ENCODE measurements at places on chromosomes 7 and 10.

- no peak overlapping the region for H3K4me3 ChIP-seq
- no peaks in the 10 kb centered on the region for H3K27me3 ChIP-seq
- no peak overlapping the region for H3K27ac ChIP-seq
- no peaks in the 10 kb centered on the region for H3K4me1 ChIP-seq
These were observed 301.7 kb downstream of the CSTF2T start for GRCh38 chr10:51397695-51398094.

DNA sequence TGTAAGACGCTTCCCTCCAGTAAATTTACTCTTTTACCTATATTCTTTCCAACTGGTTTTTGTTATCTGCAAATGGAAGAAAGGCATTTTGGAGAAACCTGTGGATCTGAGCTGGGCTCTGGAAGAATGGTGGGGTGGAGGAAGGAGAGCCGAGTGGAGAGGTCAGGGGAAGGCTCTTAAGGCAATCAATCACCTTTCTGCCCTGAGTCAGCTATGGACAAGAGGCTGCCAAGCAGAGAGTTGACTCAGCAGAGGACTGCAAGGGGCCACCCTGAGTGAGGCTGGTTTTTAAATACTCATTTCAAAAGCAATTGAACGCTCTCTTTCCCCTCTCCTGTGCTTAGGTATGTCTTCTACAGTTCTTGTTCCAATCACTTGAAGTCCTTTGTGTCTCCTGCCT lies 81.8 kb downstream of the SPAG6 start:
- no peaks in the 10 kb centered on the region for H3K36me3 ChIP-seq
- H3K4me3 ChIP-seq = no peak overlapping the region
- DNase-seq = no peak
- H3K27me3 ChIP-seq = no peaks in the 10 kb centered on the region
- H3K4me1 ChIP-seq = no peaks in the 10 kb centered on the region
- H3K27ac ChIP-seq = no peak overlapping the region

DNA sequence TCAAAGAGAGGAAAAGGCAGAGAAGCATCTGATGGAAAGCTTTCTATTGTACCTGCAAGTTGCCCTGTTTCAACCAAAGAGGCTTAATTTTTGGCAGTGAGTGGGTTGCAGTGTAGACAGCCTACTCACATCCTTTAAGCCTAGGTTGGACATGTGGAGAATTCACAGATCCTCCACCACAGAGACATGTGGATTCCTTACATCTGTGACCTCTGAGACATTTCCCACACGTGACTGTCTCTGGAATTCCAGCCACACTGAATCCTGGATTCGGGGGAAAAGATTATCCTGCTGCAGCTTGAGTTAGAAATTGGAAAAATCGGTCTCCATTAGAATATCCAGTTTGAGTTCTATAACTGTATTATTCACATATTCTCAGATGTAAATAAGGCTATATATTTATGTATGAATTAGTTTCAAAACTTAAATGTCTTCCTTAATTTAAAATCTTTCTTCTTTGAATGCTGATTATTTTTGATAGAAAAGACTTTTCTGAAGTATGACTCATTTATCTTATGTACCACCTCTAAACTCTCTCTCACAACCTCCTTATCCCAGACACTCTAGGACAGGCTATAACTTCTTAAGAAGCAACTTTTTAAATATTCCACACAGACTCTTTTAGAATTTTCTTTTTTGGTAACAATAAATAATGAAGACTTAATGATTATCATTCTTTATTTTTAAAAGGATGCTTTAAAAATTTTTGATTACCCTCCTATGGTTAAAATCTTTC lies 123.3 kb downstream of the TWIST1 start:
- no peak overlapping the region for H3K27ac ChIP-seq
- DNase-seq = no peak
- H3K36me3 ChIP-seq = no peaks in the 10 kb centered on the region
- H3K4me1 ChIP-seq = no peaks in the 10 kb centered on the region

GRCh38 chr7:159004411-159004810 lies 140.3 kb downstream of the VIPR2 start:
- no peak for DNase-seq
- H3K36me3 ChIP-seq = no peaks in the 10 kb centered on the region
- no peak overlapping the region for H3K27ac ChIP-seq

GRCh38 chr10:68086910-68087684 lies 12.0 kb upstream of the HERC4 start:
- no peaks in the 10 kb centered on the region for H3K36me3 ChIP-seq
- peaks cover 19% of the 10 kb centered on the region for H3K4me1 ChIP-seq
- no peak overlapping the region for H3K4me3 ChIP-seq
- no peaks in the 10 kb centered on the region for H3K27me3 ChIP-seq
- no peak for DNase-seq

- DNase-seq = no peak
- no peaks in the 10 kb centered on the region for H3K36me3 ChIP-seq
- H3K4me1 ChIP-seq = no peaks in the 10 kb centered on the region
- no peak overlapping the region for H3K4me3 ChIP-seq
- no peaks in the 10 kb centered on the region for H3K27me3 ChIP-seq
These were observed 154.4 kb upstream of the C7orf33 start for GRCh38 chr7:148436135-148436534.

- H3K36me3 ChIP-seq = peaks cover 4% of the 10 kb centered on the region
- no peak for DNase-seq
- no peaks in the 10 kb centered on the region for H3K4me1 ChIP-seq
- H3K27ac ChIP-seq = no peak overlapping the region
- H3K27me3 ChIP-seq = no peaks in the 10 kb centered on the region
These were observed 23.2 kb downstream of the CREB3L2 start for GRCh38 chr7:137978464-137979237.

GRCh38 chr10:12709000-12709401 lies 292.5 kb downstream of the CCDC3 start:
- H3K27ac ChIP-seq = no peak overlapping the region
- H3K4me3 ChIP-seq = no peak overlapping the region
- peaks cover 2% of the 10 kb centered on the region for H3K36me3 ChIP-seq
- DNase-seq = no peak

- DNase-seq = no peak
- no peaks in the 10 kb centered on the region for H3K27me3 ChIP-seq
- no peaks in the 10 kb centered on the region for H3K36me3 ChIP-seq
- H3K4me1 ChIP-seq = no peaks in the 10 kb centered on the region
- no peak overlapping the region for H3K27ac ChIP-seq
These were observed 487.4 kb upstream of the CELF2 start for GRCh38 chr10:10530313-10530712.

GRCh38 chr7:151166629-151167196 lies 781 bp downstream of the GBX1 start:
- H3K4me1 ChIP-seq = no peaks in the 10 kb centered on the region
- no peak overlapping the region for H3K27ac ChIP-seq
- H3K27me3 ChIP-seq = peaks cover 37% of the 10 kb centered on the region
